ENCODE measurements at places on chromosomes 13 and 19.

DNA sequence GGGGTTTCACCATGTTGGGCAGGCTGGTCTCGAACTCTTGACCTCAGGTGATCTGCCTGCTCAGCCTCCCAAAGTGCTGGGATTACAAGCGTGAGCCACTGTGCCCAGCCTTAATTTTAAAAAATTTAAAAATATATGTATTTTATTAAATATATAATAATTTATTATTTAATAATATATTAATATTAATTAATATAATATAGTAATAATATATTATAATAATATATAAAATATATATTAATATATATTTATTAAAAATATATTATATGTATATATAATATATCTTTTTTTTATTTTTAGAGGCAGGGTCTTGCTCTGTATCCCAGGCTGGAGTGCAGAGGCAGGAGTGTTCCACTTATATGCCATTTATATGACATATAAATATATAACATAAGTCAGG, 52.9 kb upstream of the ADGRE1 start:
- DNase-seq = no peak

DNA sequence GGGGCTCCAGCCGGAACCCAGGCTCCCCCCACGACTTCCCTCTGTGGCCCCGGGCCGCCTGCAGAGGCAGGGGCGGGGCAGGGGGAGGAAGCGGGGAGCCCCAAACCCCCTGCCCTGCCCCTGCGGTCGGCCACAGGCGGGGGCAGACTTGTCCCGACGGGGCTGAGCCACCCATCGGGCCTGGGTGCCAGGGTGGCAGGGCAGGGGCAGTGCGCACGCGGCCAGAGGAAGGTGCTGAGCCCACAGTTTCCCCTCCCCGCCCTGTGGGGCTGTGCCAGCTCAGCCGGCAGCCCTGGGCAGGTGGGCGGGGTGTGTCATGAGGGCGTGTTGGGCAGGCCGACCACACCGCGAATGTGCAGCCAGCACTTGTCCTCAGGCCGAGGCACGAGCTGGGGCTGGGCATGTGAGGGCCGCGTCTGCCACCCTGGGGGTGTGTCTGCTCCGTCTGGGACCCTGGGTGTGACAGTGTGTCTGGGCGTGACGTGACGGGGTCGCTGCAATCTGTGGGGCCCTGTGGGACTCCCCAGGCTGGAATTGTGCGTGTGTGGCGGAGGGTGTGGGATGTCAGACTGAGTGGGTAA, 17.7 kb downstream of the CCDC97 start:
- peak; percentile 80 for DNase-seq

- no peak for DNase-seq
These were observed 4.5 kb upstream of the LAIR1 start for GRCh38 chr19:54369082-54369687.

DNA sequence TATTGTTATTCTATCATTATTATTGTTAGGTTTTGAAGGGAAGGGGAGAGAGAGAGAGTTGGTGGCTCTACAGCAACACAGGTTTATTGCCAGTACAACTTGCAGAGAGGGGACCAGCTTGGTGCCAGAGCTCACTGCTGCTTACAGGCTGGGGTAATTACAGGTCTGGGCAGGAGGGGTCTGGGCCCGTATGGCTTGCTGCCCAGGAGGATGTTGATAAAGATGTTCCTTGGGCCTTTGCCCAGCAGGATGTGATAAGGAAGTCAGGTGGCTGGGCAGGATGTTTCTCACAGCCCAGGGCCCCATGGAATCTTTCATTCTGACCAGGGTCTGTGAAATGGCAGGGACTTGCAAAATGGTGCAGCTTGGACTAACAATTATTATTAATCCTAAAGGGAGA, 64.2 kb upstream of the ZNF599 start:
- DNase-seq = peak; percentile 83

- no peak for DNase-seq
These were observed 351.9 kb downstream of the DACH1 start for GRCh38 chr13:71514900-71515743.

GRCh38 chr13:83881917-83882605, at the start of gene SLITRK1:
SLITRK1 (minus strand) TSS chr13:83882474; CDS start chr13:83881507, 967 bp downstream.
- DNase-seq = peak; percentile 48

GRCh38 chr19:37982655-37983054, 75.6 kb downstream of the SIPA1L3 start:
- DNase-seq = no peak

- DNase-seq = no peak
These were observed 141.5 kb downstream of the AKAP11 start for GRCh38 chr13:42413484-42413815.

- DNase-seq = no peak
These were observed 124.2 kb downstream of the ZIC5 start for GRCh38 chr13:99847318-99847750.

- no peak for DNase-seq
These were observed 344.5 kb upstream of the TMTC4 start for GRCh38 chr13:101019126-101019525.

- DNase-seq = no peak
These were observed 33.4 kb downstream of the RFX2 start for GRCh38 chr19:6076675-6077463.

- DNase-seq = no peak
These were observed 977 bp upstream of the SLC1A5 start for GRCh38 chr19:46789371-46789770.

DNA sequence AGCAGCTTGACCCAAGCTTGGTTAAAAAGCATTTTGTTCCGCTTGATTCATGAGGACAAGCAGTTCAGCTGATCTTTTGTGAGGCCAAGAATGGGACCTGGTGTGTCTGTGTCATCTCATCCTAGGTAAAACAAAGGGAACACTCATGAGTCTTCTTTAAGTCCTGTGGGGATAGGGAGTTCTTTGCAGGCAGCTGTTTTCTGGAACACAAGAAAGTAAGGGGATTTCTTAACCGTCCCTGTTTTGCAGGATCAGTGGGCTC, 134.5 kb upstream of the TMTC4 start:
- DNase-seq = no peak

GRCh38 chr13:66803013-66803807, 426.9 kb downstream of the PCDH9 start:
- DNase-seq = no peak

DNA sequence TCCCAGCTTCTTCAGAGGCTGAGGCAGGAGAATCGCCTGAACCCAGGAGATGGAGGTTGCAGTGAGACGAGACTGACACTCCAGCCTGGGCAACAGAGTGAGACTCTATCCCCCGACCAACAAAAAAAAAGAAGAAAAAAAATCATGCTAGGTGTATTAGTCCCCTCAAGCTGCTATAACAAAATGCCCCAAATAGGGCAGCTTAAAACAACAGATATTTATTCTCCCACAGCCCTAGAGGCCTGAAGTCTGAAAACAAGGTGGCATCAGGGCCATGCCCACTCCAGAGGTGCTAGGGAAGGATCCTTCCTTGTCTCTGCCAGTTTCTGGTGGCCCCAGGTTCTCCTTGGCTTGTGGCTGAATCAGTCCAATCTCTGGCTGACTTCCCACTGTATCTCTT, 8.6 kb upstream of the EHD2 start:
- no peak for DNase-seq

DNA sequence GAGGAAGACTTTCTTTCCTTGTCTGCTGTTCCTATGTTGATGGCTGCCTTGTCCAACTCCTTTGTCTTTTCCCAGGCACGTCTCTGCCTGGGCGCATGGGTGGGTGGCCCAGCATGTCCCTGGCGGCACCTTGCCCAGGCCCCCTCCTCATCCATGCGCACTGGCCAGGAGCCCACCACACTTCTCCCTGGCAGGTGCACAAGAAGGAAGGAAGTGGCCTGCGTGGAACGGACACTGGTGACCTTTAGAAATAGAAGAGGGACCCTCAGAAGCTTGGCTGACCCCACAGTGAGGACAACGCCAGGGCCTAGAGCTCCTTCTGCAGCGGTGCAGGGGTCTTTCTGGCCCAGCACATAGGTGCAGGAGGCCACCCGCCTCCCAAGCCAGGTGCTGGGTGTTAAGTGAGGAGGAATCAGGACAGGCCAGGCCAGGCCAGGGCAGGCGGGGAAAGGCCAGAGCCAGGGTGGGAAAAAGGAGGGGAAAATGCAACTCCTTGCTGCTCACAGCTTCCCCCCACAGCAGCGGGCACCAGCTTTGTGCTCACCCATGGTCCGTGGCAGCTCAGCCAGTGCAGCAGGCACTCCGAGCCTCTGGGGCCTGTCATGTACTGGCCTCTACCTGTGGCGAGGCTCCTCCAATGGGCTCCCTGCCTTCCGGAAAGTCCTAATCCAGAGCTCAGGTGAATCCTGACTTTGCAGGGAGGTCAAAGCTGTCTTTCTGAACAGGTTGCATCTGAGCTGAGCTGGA, 104.0 kb downstream of the SOX1 start:
- DNase-seq = no peak

DNA sequence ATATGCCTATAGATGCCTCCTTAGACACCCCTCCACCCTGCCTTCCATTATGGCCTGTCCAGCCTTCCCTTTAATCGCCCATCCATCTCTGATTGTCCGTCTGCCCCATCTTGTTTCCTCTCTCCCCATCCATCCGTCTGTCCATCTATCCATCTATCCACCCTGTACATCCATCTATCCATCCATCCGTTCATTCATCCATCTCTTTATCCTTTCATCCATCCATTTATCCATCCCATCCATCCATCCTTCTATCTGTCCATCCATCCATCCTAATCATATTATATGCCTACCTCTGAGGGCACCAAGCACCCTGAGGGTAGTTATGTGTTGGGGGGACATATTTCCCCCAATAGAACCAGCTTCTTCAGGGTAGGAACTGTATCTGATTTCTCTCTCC, 23.1 kb downstream of the TRPM4 start:
- DNase-seq = no peak

DNA sequence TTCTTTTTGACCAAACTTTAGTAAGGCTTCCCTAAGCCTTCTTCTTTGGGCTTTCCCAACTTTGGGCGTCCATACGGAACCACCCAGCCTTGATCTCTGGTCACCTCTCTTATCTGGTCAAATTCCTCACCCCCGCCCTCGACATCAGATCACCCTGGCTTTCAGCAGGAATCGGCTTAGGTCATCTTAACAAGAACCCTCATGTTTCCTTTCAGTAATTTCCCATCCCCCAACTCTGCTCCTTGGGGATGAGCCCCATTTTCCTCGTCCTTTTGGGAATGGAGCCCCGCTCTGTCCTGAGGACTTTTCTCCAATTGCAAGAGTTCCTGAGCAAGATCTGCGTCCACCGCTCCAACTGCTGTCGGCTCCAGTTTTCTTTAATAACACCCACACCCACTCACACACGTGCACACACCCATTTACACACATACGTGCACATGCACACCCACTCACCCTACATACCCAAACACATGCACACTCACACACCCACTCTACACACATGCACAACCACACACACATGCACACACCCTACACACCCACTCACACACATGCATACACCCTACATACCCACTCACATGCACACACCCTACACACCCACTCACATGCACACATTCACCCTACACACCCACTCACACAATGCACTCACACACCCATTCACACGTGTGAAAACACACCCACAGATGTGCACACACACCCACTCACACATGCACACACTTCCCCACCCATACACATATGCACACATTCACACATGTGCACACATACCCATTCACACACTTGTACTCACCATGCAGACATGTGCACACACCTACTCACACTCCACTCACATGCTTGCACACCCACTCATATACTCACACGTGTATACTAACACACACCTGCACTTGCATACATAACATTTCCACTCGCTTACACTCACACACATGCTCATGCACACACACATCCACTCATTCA, 87.0 kb upstream of the TM9SF2 start:
- DNase-seq = no peak

DNA sequence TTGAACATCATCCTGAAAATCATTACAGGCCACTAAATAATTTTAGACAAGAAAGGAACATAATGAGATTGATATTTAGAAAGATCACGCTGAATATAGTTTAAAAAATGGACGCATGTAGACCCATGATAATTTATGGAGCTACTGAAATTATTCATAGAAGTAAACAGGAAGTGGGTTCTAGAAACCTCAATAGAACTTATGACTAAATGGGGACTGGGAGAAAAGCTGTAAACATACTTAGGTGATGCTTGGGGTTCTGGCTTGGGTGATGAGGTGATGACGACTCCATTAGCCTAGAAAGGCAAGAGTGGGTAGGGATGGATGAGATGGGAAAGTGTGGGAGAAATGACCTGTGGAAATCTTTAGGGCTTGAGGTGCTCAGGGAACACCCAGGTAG, 484.0 kb downstream of the MYO16 start:
- no peak for DNase-seq

DNA sequence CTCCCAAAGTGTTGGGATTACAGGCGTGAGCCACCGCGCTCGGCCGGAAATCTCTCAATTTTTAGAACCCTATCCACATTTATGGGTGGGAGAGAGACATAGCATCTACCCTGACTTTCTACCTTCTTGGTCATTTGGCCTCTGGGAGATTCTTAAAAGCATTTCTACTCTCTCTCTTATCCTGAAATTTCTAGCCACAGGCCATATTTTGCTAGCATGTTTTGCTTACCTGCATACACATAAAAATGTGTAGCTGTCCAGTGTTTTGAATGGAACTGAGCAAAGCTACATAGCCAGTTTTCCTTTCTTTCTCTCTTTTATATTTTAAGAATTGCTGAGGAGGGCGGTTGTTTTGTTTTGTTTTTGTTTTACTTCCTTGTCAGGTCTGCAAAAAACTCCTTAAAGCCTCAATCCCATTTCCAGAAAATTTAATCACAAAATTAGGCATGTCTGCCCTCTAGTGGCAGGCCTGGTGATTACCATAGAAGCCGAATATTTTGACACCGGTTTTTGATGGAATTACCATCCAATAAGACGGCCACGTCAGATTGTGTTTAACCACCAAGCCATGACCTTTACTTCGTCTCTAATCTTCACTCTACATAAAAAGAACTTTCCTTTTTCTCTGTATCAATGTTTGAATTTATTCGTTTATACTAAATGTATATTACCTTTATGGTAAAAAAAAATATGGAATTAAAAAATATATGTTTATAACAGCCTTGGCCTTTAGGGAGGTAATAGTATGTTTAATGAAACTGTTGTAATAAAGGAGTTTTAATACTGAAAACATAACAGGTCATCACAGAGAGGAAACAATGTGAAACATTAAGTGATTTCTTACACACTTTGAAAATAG, 34.4 kb upstream of the OXGR1 start:
- DNase-seq = peak; percentile 63

GRCh38 chr19:46367426-46367825, 20.5 kb downstream of the PPP5C start:
- DNase-seq = no peak

DNA sequence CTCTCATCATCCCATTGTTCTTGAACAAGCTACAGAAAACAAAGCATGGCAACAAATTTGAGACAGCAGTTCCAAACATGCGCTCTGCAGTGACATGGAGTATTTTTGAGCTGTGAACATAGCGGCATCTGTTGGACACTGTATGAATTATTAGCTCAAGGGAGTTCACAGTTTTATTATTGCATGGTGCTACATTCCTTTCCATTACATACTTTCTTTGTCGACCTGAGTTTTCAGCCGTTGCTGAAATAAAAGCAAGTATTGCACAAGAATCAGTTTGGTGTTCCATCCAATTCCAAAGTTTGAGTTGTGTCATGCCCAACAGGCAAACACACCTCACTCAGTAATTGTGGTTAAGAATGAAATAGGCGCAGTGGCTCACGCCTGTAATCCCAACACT, 30.1 kb upstream of the METTL21C start:
- peak; percentile 26 for DNase-seq

GRCh38 chr13:40470660-40471059, 195.8 kb downstream of the FOXO1 start:
- no peak for DNase-seq

- DNase-seq = no peak
These were observed 37.4 kb downstream of the ZNF787 start for GRCh38 chr19:56083668-56084067.

GRCh38 chr13:95276037-95276505, 25.2 kb downstream of the ABCC4 start:
- no peak for DNase-seq

GRCh38 chr19:35380450-35381124, 9.7 kb downstream of the GPR42 start:
- DNase-seq = peak; percentile 50

Measured in small intestine (tissue), 16 donors.